Neural cell (in vitro differentiated cells): ENCODE measurements at places on chromosomes 1 and 21. TPM values are rescaled to one million over a fixed set of nuclear protein-coding genes. Genes with fewer than 3 reads are reported as not detected.

WNT9A gene
- 0.57 and 1.4 TPM in 2 replicates for polyA plus RNA-seq

PTGFR gene
- 0.54 TPM in 2 replicates for polyA plus RNA-seq

LRRC71 gene
- not detected in 2 replicates for polyA plus RNA-seq

DCST2 gene
- 0.76 and 1.8 TPM in 2 replicates for polyA plus RNA-seq

GNAT2 gene
- polyA plus RNA-seq = 1.5 TPM in 1 of 2 replicates, not detected in the other

SLC22A15 gene
- polyA plus RNA-seq = 1.7 and 3.1 TPM in 2 replicates

GUCA2B gene
- not detected in 2 replicates for polyA plus RNA-seq

DARS2 gene
- 4.5 and 7.1 TPM in 2 replicates for polyA plus RNA-seq

ARHGAP29 gene
- 1.2 and 1.7 TPM in 2 replicates for polyA plus RNA-seq

RGS13 gene
- polyA plus RNA-seq = not detected in 2 replicates

CA14 gene
- polyA plus RNA-seq = 1.1 and 1.5 TPM in 2 replicates

AIM2 gene
- polyA plus RNA-seq = 11.1 and 11.5 TPM in 2 replicates

SUMO3 gene
- 113 TPM in 2 replicates for polyA plus RNA-seq

IFI44 gene
- not detected in 2 replicates for polyA plus RNA-seq
